Pons (tissue), 1 donor: ENCODE measurements at places on chromosomes 7 and 10.
A peak's percentile ranks its signal among the peaks of the same experiment; 100 is the strongest.

DNA sequence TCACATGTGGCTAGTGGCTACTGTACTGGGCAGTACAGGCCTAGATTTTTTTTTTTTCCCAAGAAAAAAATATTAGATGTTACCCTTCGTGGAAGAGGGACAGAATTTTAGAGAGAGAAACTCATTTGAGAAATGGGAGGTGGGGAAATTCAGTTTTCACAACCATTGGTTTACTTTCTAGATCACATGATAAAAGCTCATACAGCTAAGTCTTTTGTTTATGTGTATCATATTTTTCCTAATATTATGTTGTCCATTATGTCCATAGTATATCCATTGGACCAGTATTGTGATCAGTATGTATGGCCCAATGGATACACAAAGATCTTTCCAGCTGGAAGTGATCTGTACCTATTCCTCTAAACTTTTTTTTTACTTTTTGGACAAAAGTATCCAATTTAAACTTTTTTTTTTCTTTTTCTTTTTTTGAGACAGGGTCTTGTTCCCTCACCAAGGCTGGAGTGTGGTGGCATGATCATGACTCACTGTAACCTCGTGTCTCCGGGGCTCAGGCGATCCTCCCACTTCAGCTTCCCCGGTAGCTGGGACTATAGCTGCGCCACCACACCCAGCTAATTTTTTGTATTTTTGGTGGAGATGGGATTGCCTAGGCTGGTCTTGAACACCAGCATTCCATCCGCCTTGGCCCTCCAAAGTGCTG lies 4.1 kb downstream of the CALU start:
- DNase-seq = no peak

- DNase-seq = peak; percentile 83
Observed at GRCh38 chr7:36283711-36284130, 105.9 kb upstream of the ANLN start.

GRCh38 chr7:104453190-104453589 lies 124.8 kb downstream of the LHFPL3 start:
- DNase-seq = no peak

DNA sequence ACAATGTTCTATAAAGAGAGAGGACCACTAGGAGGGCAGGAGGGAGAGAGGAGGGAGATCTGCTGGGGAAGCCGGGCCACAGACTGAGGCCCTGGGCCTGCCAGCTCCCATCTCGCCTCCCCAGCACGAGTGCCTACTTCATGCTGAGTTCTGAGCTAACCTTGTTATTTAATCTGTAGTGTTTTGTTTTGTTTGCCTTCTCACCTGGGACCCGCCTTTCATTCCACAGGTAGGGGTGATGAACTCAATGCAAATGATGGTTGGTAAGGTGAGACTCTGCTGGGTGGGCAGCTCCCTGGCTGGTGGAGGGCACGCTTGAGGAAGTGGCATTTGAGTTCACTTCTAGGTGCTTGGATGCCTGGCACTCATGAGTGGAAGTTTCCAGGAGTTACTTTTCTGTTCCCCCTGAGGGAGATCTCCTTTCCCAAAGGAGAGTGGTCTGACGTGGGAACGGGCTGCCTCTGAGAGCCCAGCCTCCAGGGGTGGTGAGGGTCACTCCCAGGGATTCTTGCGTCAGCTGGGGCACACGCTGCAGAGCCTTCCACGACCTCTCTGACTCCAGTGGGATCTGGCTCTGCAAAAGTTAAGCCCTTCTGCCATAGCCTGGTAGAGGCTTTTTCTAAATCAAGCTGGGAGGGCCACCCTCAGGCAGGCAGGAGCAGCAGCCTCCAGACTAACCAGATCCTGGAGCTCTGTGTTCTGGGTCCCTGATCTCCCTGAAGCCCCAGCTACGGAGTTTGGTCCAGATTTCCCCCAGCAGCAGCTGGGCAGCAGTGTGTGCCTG lies 22.4 kb downstream of the UBTD1 start:
- DNase-seq = no peak

DNA sequence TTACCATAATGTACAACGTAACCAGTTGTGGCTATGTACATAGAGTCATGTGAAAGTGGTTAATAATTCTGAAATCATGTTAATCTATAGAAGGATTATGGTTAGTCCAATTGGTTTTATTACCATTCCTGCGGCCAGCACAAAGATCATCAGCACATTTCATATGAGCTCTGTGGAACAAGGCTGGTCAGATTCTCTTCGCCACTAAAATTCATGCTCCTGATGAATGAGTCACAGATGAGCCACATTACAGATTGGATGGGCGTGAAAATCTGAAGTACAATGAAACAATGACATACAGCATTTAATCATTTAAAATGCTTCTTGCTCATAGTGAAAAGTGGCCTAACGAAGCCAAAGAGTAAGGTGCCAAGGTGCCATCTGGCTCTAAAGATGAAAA lies 716.2 kb upstream of the PHF14 start:
- no peak for DNase-seq

- DNase-seq = no peak
Observed at GRCh38 chr10:589961-590680, 99.3 kb downstream of the DIP2C start.

GRCh38 chr10:90817128-90817889 lies 40.5 kb downstream of the HTR7 start:
- DNase-seq = no peak

- DNase-seq = no peak
Observed at GRCh38 chr7:90579181-90579688, 16.9 kb upstream of the CDK14 start.

DNA sequence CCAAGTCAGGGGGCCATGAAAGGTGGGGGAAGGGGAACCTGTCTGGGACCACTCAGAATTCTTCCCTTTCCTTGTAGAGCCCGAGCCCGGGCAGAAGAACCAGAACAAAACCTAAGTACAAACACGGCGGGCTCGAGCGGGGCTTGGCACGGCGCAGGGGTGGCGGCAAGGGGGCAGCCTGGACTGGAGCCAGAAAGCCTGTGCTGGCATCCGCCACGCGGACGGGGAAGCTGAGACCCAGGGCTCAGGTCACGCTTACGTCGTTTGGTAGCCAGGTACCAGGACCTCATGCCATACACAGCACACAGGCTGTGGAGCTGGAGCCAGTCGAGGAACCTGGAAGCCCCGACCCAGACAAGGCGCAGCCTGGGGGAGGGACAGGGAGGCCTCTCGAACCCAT lies 6.6 kb upstream of the GPER1 start:
- DNase-seq = no peak

GRCh38 chr10:34492081-34492480 lies 323.0 kb downstream of the PARD3 start:
- DNase-seq = no peak

GRCh38 chr10:102642736-102643335 lies 1.4 kb upstream of the TRIM8 start:
- no peak for DNase-seq

- DNase-seq = peak; percentile 53
Observed at GRCh38 chr10:22322641-22323160, 1.8 kb downstream of the BMI1 start.

- DNase-seq = no peak
Observed at GRCh38 chr10:102068216-102068615, 3.1 kb downstream of the HPS6 start.

DNA sequence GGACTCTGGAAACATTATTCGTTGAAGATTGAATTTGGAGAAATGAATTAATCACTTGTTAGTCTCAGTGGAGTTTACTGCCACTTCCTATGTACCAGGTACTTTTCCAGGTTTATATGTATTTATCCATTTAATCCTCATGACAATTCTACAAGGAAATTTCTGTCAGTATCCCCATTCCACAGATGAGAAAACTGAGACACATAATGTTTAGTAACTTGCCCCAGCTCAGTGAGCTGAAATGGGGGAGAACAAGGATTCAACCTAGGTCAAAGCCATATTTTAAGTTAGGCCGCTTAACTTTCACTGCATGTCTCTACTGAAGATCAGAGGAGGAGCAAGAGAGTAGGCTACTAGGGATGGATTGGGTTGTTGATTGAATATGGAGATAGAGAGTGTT lies 4.6 kb upstream of the SCIN start:
- no peak for DNase-seq

- no peak for DNase-seq
Observed at GRCh38 chr10:37314862-37315261, 189.5 kb downstream of the ANKRD30A start.

DNA sequence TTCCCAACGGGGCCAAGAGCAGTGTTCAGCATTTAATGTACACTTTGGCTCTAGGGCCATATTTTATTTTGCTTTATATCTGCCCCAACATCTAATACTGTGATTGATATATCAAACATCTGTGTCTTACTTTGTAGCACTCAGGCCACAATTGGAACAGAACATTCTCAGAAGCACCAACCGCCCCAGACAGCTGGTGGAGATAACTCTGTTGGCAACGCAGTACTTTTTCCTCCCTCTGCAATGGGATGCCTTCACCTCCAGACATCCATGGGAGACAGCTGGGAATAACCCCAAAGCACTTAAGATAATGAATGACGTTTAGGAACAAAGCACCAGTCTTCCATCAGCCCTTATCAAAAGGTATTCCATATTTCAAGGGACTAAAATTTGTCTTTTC lies 57.4 kb downstream of the PIP4K2A start:
- no peak for DNase-seq

GRCh38 chr7:130367088-130367755 lies 13.1 kb upstream of the CPA1 start:
- DNase-seq = no peak

- DNase-seq = no peak
Observed at GRCh38 chr10:113960617-113961181, 83.0 kb upstream of the ADRB1 start.

DNA sequence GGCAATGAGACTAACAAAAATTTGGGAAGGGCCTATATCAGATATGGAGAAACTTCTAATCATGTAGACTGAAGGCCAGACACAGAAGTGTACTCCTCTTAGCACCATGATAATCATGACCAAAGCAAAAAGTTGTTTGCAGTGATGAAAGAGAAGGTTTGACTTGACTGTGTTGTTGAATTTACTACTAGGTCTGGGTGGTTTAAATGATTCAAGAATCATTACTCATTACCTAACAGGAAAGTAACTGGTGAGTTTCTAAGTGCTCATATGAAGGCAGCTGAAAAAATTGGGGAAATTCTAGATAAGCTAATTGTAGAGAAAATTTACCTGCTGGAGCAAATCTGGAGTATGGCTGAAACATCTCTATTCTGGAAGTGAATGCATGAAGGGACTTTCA lies 451.5 kb upstream of the SORCS1 start:
- no peak for DNase-seq

DNA sequence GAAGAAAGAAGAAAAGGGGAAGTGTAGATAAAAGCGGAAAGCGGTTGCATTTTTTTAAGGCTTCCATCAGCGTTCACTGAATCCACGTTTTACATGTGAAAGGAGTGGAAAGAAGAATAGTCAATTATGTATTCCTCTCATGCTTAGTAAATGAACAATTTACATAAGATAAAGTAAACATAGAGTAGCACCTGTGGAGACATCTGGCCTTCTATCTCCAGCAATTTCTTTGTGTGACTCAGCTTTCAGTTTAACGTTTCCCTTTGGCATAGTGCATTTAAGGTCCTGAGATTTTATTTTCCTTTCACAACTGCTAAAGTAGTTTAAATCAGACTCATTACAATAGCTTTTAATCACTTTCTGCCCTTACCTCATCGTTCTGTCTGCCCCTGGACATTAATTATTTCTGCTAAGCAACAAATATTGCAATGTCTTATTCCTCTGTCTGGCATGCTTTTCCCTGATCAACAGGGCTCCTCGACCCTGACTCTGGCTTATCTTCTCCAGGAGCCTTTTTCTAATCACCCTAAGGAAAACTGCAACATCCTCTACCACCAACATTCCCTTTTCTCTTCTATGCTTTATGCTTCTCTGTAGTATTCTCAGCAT lies 383.5 kb upstream of the VWC2 start:
- DNase-seq = no peak

DNA sequence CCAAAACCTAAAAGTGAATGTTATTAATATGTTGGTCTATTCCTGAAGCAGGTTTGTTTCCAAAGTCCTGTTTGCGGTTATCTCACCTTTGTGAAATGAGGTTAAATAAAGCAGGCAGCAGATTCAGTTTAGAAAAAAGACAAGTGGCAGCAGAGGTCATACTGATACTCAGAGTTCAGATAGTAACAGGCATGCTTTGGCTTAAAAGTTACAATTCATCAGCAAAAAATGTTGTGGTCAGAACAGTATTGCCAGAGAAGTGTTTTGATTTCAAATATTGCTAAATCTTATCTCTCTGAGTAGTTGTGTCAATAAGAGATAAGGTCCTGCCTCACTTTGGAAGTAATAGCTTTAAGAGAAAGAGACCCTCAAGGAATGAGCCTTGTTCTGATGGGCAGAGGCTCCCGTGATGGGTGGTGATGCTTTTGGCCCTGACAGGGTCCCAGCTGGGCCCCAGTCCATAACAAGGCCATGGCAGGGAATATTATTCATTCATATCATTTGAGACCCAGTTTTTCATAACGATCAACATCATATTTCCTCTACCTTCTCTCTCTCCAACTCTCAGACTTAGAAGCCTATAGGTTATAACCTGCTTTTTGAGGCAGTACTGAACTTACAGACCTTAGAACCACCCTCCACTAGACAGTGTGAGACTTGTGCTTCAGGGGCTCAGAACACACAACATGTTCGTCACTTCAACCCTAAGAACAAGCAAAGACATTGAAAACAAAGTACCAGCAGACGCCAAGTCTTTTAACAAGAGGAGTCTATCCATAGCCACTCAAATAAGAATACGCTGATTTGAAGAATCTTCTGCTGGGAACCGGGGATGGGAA lies 58.5 kb upstream of the AHR start:
- no peak for DNase-seq

DNA sequence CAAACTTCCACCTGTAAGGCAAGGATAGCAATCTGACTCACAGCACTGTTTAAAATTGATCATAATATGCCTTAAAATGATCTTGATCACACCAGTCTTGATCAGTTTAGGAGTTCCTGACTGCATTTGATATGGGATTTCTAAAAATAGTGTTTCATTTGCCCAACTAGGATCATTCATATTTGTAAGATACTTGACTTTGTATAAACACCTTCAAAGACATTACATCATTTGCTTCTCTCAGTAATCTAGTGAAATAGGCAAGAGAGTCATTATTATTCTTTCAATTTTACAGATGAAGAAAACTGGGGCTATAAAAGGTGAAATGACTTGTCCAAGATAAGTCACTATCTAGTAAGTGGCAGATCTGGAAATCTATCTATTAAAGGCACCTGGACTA lies 521.1 kb downstream of the GATA3 start:
- no peak for DNase-seq

- DNase-seq = no peak
Observed at GRCh38 chr10:43930777-43931176, 282.1 kb upstream of the ZNF32 start.

DNA sequence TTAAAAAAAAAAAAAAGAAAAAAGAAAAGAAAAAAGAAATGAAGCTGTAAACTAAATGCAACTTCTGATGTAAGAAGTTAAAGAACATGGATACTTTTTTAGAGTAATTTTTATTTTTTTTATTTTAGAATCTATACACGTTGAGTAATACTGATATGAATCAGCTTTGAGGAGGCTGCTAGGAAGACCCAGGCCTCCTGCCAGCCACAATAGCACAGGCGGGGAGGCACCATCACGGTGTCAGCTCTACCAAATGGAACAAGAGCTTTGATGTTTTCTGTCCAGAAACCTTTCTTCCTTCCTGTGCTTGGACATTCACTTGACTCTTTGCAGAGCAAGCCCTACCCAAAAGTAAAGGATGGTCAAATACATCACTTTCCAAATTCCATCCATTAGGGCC lies 45.3 kb upstream of the EGR2 start:
- DNase-seq = no peak

- no peak for DNase-seq
Observed at GRCh38 chr7:25545124-25546008, 317.1 kb upstream of the NPVF start.

- no peak for DNase-seq
Observed at GRCh38 chr7:90858546-90858945, 262.4 kb downstream of the CDK14 start.

GRCh38 chr7:24980534-24981170 lies 674 bp upstream of the OSBPL3 start:
- DNase-seq = peak; percentile 43
